Renal pelvis (tissue), 12 donors: ENCODE measurements at places on chromosomes 13 and 19. TPM values are rescaled to one million over a fixed set of nuclear protein-coding genes. Genes with fewer than 3 reads are reported as not detected.

The RETN gene
- polyA plus RNA-seq = 1.4 TPM

The INSR gene
- polyA plus RNA-seq = 37.6 TPM

The CCL25 gene
- 0.33 TPM for polyA plus RNA-seq

The CEACAM5 gene
- polyA plus RNA-seq = 0.14 TPM

The FCER2 gene
- 0.17 TPM for polyA plus RNA-seq

The KRTDAP gene
- 0.48 TPM for polyA plus RNA-seq

The APOC4 gene
- 0.35 TPM for polyA plus RNA-seq

The ZNF607 gene
- 11.9 TPM for polyA plus RNA-seq

The MAP4K1 gene
- polyA plus RNA-seq = 2.6 TPM

The CLDN10 gene
- polyA plus RNA-seq = 104 TPM

The ZNF90 gene
- polyA plus RNA-seq = 17.9 TPM

The EID2B gene
- 6.4 TPM for polyA plus RNA-seq

The MUC16 gene
- polyA plus RNA-seq = 0.01 TPM

The RNF17 gene
- polyA plus RNA-seq = not detected

The KMT2B gene
- polyA plus RNA-seq = 37.4 TPM

The LSR gene
- 68.6 TPM for polyA plus RNA-seq

The RAB3A gene
- 5.2 TPM for polyA plus RNA-seq

The ZSWIM4 gene
- 12.1 TPM for polyA plus RNA-seq

The ZSCAN4 gene
- 0.24 TPM for polyA plus RNA-seq

The SCEL gene
- polyA plus RNA-seq = not detected

The ACTMAP gene
- 19.7 TPM for polyA plus RNA-seq

The ATP1A3 gene
- polyA plus RNA-seq = 0.65 TPM

The PHF11 gene
- 58.0 TPM for polyA plus RNA-seq

The ZNF723 gene
- 0.15 TPM for polyA plus RNA-seq

The ZNF540 gene
- polyA plus RNA-seq = 8.4 TPM

The C2CD4C gene
- 2.0 TPM for polyA plus RNA-seq

The XAB2 gene
- 47.5 TPM for polyA plus RNA-seq
